ENCODE measurements at places on chromosomes 5 and 9. TPM values are rescaled to one million over a fixed set of nuclear protein-coding genes. Genes with fewer than 3 reads are reported as not detected.

LRRC19 gene
- polyA plus RNA-seq: 83.7 TPM

SLCO6A1 gene
- 0.13 TPM for polyA plus RNA-seq

HAPLN1 gene
- polyA plus RNA-seq: 5.0 TPM

FUBP3 gene
- 67.9 TPM for polyA plus RNA-seq

OTULINL gene
- 15.8 TPM for polyA plus RNA-seq

PHAX gene
- polyA plus RNA-seq: 30.9 TPM

FCN2 gene
- 0.04 TPM for polyA plus RNA-seq

GPR150 gene
- polyA plus RNA-seq: 0.90 TPM

LCNL1 gene
- 0.09 TPM for polyA plus RNA-seq

ADAMTSL1 gene
- polyA plus RNA-seq: 3.6 TPM

SLIT3 gene
- 18.3 TPM for polyA plus RNA-seq

SPAG8 gene
- 1.4 TPM for polyA plus RNA-seq

ABL1 gene
- 50.9 TPM for polyA plus RNA-seq

RASEF gene
- 11.5 TPM for polyA plus RNA-seq

CDX1 gene
- 196 TPM for polyA plus RNA-seq

PRSS3 gene
- polyA plus RNA-seq: 97.9 TPM

GRCh38 chr5:10856683-10857337 lies 95.8 kb upstream of the DAP start:
- peaks cover 36% of the 10 kb centered on the region for H3K27me3 ChIP-seq
- no peak overlapping the region for H3K27ac ChIP-seq
- no peaks in the 10 kb centered on the region for H3K36me3 ChIP-seq
- H3K4me1 ChIP-seq: peaks cover 3% of the 10 kb centered on the region
- DNase-seq: peak; percentile 37

DNA sequence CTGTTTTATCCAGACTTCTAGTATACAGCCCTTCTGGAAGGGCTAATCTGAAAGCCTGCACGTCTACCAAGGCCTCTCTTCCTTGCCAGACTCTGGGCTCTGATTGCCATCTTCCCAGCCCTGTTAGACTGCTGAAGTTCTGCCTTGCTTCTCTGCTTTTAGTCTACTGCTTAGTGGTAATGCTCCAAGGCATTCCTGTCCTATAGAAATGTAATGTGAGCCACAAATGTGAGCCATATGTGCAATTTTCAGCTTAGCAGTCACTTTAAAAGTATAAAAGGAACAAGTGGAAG lies 32.1 kb downstream of the WNK2 start:
- peaks cover 20% of the 10 kb centered on the region for H3K4me1 ChIP-seq
- H3K27ac ChIP-seq: no peak overlapping the region

DNA sequence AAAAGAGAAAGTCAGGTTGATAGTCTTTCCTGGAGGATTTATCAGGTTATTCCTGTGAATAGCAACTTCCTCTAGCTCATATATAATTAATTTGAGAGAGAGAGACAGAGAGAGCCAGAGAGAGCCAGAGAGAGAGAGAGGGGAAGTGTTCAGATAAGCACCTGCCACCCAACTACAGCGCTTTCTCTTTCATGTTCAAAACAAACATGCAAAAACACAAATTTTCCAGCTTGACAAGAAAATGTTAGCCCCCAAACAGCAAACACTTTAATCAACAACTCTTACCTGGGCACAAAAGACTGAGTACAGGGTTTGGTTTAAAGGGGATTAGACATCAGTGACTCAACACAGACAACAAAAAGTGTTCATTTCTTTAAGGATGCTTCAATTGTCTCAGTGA lies 61.7 kb upstream of the PLPP6 start:
- H3K4me3 ChIP-seq: no peak overlapping the region
- no peaks in the 10 kb centered on the region for H3K27me3 ChIP-seq
- H3K4me1 ChIP-seq: no peaks in the 10 kb centered on the region
- no peak for DNase-seq
- no peak overlapping the region for H3K27ac ChIP-seq

DNA sequence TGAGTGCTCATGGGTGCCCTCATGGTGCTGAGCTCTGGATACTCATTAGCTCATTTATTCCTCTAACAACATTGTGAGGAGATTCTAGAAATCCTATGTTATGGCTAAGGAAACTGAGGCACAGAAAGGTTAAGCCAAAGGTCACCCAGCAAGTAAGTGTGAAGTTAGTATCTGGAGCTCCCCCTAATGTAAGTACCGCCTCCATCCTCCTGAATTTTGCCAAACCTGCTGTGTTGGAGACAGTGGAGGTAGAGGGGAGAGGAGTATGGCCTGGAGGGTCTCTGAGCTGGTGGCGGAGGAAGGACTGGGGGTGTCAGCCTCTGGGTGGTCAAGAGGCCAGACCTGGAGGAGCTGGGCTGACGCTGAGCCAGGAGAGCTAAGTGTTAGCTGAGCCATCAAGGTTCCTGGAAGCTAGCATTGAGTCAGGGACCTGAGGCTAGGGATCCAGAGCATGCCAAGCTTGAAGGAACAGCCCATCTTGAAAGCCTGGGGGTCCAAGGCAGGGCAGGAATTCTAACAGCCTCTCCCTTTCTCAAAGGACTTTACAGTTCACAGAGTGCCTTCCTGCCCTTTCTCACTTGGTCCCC lies 114.8 kb downstream of the RGS3 start:
- H3K27ac ChIP-seq: no peak overlapping the region
- no peaks in the 10 kb centered on the region for H3K27me3 ChIP-seq
- DNase-seq: no peak
- H3K36me3 ChIP-seq: peaks cover 4% of the 10 kb centered on the region

DNA sequence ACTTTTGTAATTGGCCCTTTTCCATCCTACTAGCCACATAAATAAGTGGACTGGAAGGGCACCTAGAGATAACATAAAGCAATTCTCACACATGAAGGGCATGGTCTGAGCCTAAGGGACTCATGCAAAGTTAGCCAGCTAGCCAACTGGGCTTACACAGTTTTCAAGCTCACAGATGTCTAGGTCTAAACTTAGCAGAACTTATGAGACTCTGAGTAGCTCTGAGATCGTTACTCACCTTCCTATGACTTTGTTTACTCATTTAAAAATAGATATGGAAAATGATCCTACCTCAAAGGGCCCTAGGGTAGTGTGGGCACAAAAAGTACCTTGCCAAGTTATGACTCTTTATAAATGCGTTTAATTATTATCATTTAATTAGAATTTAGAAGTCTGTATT lies 410.4 kb upstream of the MPDZ start:
- H3K4me3 ChIP-seq: no peak overlapping the region
- H3K4me1 ChIP-seq: no peaks in the 10 kb centered on the region
- H3K36me3 ChIP-seq: no peaks in the 10 kb centered on the region

GRCh38 chr5:125411071-125411743 lies 664.8 kb upstream of the ZNF608 start:
- peaks cover 42% of the 10 kb centered on the region for H3K4me1 ChIP-seq
- H3K36me3 ChIP-seq: no peaks in the 10 kb centered on the region
- H3K27me3 ChIP-seq: no peaks in the 10 kb centered on the region
- H3K27ac ChIP-seq: peak overlapping the region; percentile 27
- no peak overlapping the region for H3K4me3 ChIP-seq

GRCh38 chr5:132812123-132812765 lies 858 bp upstream of the SOWAHA start:
- H3K4me1 ChIP-seq: peaks cover 23% of the 10 kb centered on the region
- peaks cover 25% of the 10 kb centered on the region for H3K27me3 ChIP-seq
- H3K4me3 ChIP-seq: no peak overlapping the region
- peak overlapping the region; percentile 63 for H3K27ac ChIP-seq
- H3K36me3 ChIP-seq: no peaks in the 10 kb centered on the region

DNA sequence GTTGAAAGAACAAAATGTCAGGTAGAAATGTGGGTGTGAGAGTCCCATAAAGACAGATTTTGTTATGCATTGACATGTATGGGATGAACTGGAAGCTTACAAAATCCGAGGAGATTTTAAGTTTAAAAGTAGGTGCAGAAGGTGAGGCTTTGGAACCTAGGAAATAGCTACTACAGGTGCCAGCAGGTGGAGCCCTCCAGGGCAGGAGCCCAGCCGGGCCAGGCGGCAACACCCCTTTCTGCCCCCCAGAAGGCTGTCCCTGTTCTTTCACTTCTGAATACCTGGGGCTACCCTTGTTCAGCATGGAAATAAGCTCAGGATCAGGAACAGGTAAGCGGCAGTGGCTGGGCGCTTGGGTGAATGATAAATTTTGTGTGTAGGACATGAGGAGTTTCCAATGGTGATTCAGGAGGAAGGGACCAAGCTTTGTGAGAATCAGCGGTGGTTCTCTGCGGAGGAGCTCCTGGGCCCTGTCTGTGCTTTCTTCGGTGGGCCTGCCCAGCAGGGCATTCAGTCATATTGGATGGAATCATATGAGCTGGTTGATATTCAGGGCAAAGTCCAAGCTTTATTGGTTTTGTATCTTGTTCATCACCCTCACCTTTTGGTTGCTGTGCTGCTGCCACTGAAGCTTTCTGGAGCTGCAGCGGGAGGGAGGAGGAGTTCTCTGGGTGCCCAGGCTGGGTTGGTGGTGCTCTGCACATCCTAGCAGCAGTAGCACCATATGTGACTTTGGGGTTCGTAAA lies 12.3 kb downstream of the PCBD2 start:
- H3K4me1 ChIP-seq: no peaks in the 10 kb centered on the region
- H3K27ac ChIP-seq: no peak overlapping the region
- H3K4me3 ChIP-seq: no peak overlapping the region
- peak; percentile 20 for DNase-seq
- peaks cover 43% of the 10 kb centered on the region for H3K36me3 ChIP-seq

DNA sequence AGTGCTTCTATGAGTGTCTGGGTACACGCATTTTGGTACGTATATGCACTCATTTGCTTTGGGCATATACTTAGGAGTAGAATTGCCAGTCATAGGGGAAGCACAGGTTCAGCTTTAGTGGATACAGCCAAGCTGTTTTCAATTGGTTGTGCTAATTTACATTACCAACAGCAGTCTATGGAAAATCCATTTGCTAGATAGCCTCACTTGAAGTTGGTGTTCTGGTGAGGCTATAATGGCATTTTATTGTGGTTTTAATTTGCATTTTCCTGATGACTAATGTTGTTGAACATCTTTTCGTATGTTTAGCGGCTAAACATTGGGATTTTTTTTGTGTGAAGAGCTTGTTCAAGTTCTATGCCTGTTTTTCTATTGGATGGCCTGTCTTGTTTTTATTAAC lies 76.8 kb upstream of the ANKH start:
- no peaks in the 10 kb centered on the region for H3K27me3 ChIP-seq
- no peaks in the 10 kb centered on the region for H3K4me1 ChIP-seq
- H3K27ac ChIP-seq: no peak overlapping the region
- no peak overlapping the region for H3K4me3 ChIP-seq
- H3K36me3 ChIP-seq: no peaks in the 10 kb centered on the region

DNA sequence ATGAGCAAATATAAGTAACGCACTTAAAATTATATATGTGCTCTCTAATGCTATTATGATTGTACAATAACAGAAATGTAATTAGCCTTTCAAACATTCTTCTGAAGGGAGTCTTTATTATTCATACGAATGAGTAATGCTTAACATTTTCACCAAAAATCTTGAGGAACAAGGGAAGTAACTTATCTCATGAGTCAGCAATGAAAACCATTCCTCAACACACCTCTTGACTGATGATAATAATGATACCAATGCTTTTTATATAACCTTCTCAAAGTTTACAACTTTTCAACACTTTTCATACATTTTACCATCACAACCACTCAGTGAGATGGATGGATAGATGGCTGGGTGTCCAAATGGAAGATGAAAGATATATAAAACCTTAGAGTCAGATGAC lies 369.3 kb downstream of the BNC2 start:
- no peak for DNase-seq
- no peak overlapping the region for H3K27ac ChIP-seq
- H3K4me3 ChIP-seq: no peak overlapping the region
- H3K27me3 ChIP-seq: no peaks in the 10 kb centered on the region
- H3K4me1 ChIP-seq: no peaks in the 10 kb centered on the region

- no peaks in the 10 kb centered on the region for H3K27me3 ChIP-seq
- no peaks in the 10 kb centered on the region for H3K36me3 ChIP-seq
- DNase-seq: no peak
- H3K4me3 ChIP-seq: no peak overlapping the region
- H3K27ac ChIP-seq: no peak overlapping the region
Measured at GRCh38 chr9:16090907-16091629, 538.2 kb downstream of the CCDC171 start.

DNA sequence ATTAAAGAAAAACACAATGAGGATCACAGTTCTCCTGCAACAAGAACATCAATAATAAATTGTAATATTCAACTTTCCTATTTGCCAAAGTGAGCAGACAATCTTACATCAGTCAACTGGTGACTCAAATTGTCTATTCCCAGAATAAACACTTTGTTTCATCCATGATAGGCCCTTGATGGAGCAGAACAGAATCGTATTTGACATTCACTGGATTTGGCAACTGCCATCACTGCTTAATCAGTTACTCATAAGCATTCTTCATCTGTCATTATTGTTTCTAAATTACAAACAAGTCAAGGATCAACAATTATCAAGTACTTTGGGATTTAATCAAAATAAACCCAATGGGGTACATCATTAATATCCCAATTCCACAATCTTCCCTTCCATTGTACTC lies 398.4 kb downstream of the GABRG2 start:
- no peak overlapping the region for H3K27ac ChIP-seq
- H3K36me3 ChIP-seq: no peaks in the 10 kb centered on the region
- DNase-seq: no peak
- no peaks in the 10 kb centered on the region for H3K27me3 ChIP-seq
- no peak overlapping the region for H3K4me3 ChIP-seq

DNA sequence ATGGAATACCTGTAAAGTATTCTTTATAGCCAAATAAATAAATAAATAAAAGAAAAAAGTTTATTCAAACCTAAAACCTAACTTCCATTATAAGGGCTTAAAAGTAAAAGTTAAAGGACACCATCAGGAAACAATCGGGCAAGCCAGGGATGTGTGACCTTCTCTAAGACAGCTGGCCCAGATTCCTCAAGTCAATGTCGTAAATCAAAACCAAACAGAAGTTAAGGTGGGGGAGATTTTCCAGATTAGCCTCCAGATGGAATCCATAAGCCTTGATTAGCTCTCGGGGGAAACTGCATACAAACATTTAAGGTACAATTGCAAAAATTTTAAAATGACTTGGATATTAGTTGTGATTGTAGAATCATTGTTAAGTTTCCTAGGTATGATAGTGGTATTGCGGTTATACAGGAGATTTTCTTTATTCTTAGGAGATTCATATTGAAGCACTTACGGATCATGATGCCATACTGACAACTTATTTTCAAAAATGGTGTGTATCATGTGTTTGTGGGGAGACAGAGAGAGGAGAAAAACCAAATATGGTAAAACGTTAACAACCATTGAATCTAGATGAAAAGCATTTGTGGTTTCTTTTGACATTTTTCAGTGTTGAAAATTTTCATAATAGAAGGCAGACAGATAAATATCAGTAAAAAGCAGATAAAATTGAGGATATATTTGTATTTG lies 21.5 kb upstream of the MGAT1 start:
- no peaks in the 10 kb centered on the region for H3K27me3 ChIP-seq
- no peak overlapping the region for H3K4me3 ChIP-seq
- no peak overlapping the region for H3K27ac ChIP-seq
- no peaks in the 10 kb centered on the region for H3K4me1 ChIP-seq
